ENCODE measurements at places on chromosomes 5 and 9. TPM values are rescaled to one million over a fixed set of nuclear protein-coding genes. Genes with fewer than 3 reads are reported as not detected.
A peak's percentile ranks its signal among the peaks of the same experiment; 100 is the strongest.

GRCh38 chr5:39131210-39132127 lies 57.3 kb upstream of the RICTOR start:
- no peak for DNase-seq

- no peak for DNase-seq
Measured at GRCh38 chr5:113524927-113525326, 11.4 kb downstream of the YTHDC2 start.

GRCh38 chr9:107853461-107853860 lies 363.9 kb upstream of the KLF4 start:
- DNase-seq, result no peak

- no peak for DNase-seq
Measured at GRCh38 chr5:116658141-116658540, 83.5 kb upstream of the SEMA6A start.

DNA sequence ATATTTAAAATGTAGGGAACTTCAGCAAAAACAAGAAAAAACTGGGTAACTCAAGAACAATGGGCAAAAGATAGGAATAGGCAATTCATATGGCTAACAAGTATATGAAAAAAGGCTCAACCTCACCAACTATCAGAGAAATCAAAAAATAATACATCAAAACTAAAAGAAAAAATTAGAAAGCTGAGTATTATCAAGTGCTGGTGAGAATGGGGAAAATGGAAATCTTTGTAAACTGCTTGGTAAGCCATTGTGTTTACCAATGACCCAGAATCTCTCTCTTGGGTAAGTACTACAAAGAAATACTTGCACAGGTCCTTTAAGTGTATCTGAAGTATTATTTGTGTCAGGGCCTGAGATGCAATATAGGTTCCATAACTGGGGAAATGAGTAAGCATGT lies 27.0 kb downstream of the ABHD17B start:
- no peak for DNase-seq

DNA sequence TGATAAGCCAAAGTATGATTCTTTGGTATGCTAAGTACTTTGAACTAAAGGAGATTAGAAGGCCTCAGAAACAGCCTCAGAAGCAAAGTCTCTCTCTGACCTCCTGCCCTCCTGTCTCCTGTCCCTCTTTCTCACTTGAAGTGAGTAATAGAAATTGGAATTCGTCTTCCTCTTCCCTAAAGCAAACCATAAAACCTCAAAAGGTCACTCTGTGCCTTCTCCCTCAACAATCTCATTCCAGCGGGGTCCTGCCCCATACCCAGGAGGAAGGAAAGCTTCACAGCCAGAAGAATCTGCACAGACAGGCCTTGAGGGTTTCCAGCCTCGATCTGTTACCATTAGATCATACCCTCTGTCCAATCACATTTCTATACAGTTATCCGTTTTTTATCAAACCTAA lies 87.8 kb downstream of the HAPLN1 start:
- DNase-seq, result peak; percentile 60

GRCh38 chr9:34986540-34987047 lies 3.0 kb upstream of the DNAJB5 start:
- DNase-seq, result no peak

DNA sequence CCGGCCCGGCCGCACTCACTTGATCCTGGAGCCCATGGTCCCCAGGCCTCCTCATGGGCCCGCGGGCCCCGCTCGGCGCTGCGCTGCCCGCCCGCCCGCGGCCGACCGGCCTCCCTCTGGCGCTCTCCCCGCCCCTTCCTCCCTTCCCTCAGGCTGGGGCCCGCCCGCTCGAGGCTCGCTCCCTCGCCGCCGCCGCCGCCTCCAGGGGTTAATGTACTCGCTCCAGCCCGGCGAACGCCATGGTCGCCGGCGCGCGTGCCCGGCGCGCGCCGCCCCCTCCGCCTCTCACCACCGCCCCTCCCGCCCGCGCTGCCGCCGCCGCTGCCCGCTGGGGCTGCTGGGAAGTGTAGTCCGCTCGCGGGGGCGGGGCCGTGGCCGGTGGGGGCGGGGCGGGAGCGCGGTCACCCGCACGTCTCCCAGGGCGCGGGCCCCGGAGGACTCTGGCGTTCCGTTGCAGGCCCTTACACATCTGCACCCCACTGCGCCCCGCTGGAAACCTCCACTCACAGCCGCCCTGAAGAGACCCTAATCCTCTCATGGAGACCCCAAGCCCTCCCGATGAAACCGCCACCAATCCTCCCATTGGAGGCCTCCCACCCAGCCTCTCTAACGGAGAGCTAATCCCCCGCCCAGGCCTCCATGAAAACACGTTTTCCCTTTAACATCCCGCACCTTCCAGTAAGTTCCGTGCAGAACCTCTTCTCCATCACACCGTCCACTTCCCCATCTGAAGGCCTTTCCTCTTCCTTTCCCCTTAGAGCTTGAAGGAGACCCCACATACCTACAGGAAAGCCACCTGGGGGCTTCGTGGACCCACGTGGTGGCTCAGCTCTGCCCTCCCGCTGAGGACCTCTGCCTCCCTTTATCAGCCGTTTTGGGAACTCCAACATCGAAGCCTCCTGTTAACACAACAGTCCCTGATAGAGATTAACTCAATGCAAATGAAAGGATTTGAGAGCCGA lies at the start of gene DENND1A:
Gene DENND1A (minus strand): TSS at position 257 of the 962 bp plus-strand sequence. CDS start 221 bp downstream, at position 36.
- DNase-seq, result peak; percentile 43

DNA sequence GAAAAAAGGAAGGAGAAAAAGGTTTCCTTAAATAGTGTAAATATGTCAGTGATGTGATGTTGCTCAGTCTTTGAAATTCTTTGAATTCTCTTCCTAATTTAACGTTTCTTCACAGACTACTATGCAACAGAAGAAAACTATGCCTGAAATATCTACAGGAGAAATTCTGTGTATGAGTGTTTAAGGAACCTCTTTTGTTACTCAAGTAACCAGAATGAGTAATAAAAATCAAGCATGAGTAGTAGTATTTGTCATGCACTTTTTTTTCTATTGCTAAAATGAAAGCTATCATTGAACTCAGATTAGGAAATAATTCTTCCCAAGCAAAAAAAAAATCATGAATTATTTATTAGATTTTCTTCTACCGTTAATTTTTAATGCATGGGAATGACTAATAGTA lies 20.3 kb upstream of the THG1L start:
- no peak for DNase-seq

DNA sequence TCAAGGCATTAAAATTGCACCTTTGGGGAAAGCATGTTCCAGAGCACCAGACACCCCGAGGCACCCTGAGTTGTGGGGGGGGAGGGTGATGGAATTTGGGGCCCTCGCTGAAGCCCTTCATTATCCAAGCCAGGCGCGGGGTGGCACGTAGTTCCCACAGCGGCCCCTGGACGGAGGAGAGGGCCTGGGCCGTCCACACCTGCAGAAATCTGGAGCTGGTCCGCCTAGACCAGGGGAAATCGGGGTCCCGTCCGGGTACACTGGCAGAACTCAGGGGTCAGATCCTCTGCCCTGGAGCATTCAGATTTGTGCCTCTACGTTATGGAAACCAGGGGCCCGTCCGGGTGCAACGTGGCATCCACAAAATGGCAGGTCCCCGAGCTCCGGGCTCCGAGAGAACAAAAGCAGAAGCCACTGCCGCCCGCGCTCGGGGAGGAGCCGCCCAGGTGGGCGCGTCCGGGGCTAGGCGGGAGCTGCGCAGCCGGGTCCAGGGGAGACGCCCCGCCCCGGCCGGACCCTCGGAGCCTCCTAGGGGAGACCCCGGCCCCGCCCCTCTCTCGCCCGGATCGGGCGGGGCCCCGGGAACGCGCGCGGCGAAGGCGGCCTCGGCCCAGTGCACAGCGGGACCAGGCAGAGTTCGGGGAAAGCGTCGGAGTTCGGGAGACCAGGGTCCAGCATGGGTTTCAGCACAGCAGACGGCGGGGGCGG lies at the start of gene PLEKHG4B:
Gene PLEKHG4B (plus strand): TSS at position 613 of the 708 bp plus-strand sequence. CDS start 64 bp downstream, at position 677.
- no peak for DNase-seq

DNA sequence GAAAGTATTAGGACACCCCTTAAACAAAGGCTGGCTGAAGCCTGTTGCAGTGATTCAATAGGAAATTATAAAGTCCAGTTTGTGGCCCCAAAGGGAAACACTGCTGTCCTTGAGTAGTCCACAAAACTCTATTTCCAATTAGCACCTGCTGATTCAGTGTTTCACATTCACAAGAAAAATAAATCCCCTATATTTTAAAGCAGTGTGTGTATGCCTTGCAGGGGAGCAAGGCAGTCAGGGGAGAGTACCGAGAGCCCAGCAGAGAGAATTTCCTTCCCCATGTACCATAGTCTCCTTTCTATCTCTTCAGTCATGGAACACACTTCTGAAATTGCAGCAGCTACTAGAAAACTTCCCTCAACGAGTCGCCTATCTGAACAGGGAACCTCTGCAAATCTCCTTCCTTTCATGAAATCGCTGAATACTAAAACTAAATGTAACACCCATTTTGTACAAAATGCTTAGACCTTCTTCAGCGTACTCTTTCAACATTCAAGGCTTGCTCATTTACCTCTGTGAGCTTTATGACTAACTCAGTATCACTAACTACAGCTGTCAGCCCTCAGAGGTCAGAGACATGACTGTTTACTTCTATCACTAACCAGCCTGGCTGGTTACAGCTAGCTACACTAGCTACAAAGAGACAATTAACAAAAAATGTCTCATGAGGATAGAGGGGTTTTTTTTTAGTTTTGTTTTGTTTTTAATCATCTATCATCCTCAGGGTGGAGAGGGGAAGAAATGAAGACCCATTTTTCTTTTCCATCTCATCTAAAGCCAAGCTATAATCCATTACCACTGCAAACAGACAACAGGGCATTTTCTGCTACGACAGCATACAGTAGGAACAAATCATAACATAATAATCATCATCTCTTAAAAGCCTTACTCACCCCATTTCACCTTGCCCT lies 188.7 kb downstream of the EBF1 start:
- DNase-seq, result no peak

DNA sequence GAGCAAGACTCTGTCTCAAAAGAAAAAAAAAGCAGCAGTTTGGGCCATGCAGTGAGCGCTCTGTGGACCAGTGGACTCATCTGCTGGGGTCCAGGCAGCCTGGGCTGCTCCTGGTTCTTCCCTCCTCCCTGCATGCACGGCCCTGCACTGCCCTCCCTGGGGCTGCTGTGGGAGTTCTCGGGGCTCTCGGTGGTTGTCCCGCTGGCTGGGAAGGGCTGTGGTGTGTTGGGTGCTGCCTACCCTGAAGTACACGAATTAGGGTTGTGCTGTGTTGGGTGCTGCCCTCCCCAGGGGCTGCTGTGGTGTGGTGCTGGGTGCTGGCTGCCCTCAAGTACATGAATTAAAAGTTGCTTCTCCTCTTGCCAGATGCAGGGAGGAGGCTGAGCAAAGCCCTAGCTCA lies 18.3 kb upstream of the CLPTM1L start:
- DNase-seq, result no peak

DNA sequence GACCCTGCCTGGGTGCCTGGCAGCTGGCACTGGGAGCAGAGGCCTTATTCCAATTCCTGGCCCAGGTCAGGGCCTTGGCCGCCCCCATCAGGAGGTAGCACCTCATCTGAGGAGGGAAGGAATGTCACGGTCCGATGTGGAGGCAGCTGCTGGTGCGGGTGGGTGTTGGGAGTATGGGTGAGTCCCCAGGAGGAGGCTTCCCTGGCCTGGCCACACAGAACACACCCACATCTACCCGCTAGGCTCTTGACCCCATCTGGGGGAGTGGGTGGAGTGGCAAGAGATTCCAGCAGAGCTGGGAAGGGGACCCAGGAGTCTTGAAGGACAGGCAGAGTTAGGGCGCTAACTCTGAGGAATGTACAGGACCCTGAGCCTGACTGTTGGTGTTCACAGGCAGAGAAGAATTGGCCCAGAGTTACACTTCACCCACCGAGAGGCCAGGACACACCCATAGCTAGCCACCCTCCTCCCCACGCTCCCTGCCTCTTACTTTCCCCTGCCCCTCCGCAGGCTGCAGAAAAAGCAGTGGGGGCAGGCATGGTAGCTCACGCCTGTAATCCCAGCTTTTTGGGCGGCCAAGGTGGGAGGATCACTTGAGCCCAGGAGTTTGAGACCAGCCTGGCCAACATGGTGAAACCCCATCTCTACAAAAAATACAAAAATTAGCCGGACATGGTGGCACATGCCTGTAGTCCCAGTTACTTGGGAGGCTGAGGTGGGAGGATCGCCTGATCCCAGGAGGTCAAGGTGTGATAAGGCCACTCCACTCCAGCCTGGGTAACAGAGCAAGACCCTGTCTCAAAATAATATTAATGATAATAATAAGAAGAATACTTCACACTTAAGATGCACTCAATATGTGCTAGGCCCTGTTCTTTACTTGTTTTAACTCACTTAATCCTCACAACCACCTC lies 6.0 kb downstream of the OLFML2A start:
- no peak for DNase-seq

GRCh38 chr9:75184471-75184870 lies 96.2 kb downstream of the OSTF1 start:
- DNase-seq, result no peak

GRCh38 chr9:91395553-91396471 lies 27.8 kb downstream of the NFIL3 start:
- DNase-seq, result peak; percentile 47

GRCh38 chr5:177402271-177403043 lies 2.0 kb upstream of the PFN3 start:
- no peak for DNase-seq

GRCh38 chr5:95644351-95645042 lies 2.1 kb upstream of the RFESD start:
- no peak for DNase-seq

- no peak for DNase-seq
Measured at GRCh38 chr5:79850316-79850822, 140.7 kb downstream of the MTX3 start.

DNA sequence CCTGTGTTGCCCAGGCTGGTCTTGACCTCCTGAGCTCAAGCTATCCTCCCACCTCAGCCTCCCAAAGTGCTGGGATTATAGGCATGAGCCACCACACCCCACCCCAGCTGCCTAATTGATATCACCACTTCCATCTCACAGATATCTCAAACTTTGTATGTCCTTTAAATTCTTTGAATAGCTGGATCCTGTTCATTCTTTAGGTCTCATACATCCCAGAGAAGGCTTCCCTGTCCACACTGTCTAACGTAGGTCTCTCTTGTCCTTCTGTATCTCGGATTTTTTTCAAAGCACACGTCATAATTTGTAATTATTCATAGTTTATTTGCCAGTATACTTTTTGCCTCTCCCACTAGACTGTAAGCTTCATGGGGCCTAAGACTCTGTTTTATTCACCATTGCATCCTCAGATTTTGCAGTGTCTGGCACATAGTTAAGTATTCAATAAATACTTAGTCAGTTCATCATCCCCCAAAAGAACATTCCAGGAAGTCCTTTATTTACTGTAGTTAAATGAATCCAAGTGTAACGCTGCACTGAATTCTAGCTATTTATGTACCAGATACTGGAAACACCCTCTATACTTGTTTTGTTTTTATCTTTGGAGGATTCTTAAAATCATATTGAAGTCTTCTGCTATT lies 10.5 kb downstream of the ARSK start:
- no peak for DNase-seq

Gene CLINT1
- 103 TPM for polyA plus RNA-seq

Gene ENC1
- 19.3 TPM for polyA plus RNA-seq

Gene BTNL8
- not detected for polyA plus RNA-seq

Gene GRXCR2
- not detected for polyA plus RNA-seq

Gene NSA2
- 138 TPM for polyA plus RNA-seq

Gene C1QTNF3
- polyA plus RNA-seq, result 0.74 TPM

Gene SLC36A3
- not detected for polyA plus RNA-seq

Gene ELOVL7
- polyA plus RNA-seq, result 0.11 TPM
